ENCODE measurements at places on chromosomes 6 and 20.

DNA sequence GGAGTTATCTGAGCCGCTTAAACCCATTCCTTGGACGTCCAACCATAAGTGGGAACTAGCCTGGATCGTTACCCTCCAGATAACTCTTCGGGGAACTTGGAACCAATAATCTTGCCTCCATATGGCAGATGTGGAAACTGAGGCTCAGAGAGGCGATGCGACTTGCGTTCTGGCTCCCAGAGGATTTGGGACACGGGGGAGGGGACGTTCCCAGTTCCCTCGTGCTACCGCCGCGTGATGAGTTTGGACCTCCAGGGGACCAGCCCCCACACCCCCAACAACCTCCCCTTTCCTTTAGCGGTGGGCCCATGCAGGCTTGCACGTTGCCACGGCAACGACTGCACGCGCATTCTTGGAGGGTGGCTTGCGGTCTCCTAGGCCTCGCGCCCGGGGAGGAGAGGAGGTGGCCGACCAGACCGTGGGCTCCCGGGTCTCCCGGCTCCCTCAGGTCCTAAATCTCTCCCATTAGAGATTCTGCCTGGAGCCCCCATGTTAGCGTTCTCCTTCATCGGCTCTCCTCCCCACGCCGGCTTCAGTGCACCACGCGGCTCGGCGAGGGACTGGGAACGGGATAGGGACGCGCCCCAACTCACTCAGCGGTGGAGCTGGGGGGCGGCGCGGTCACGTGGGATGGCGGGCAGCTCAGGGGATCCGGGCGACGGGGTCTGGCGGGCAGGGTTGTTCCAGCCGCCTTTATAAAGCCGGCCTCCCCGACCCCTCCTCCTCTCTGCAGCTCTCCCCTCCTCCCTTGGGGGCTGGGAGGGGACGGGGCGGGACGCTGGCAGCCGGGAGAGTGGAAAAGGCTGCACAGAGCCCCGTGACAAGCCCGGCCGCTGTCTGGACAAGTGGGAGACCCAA, at the start of gene PLTP:
Gene PLTP (minus strand): TSS at position 670 of the 858 bp plus-strand sequence. CDS start 703 bp downstream, outside the sequence.
- DNase-seq, result peak; percentile 45

DNA sequence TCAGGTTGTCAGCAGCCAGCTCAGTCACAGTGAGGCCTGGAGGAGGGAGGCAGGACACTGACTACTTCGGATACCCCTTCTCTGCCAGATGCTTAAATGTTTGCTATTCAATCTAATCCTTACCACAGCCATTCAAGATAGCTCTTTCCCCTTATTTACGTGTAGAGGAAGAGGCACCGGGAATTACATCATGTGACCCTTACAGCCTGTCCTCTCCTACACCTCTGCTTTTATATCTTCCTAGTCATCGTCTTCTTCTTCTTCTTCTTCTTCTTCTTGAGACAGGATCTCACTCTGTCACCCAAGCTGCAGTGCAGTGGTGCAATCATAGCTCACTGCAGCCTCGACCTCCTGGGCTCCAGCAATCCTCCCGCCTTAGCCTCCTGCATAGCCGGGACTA, 148.1 kb upstream of the NEDD9 start:
- DNase-seq, result no peak

DNA sequence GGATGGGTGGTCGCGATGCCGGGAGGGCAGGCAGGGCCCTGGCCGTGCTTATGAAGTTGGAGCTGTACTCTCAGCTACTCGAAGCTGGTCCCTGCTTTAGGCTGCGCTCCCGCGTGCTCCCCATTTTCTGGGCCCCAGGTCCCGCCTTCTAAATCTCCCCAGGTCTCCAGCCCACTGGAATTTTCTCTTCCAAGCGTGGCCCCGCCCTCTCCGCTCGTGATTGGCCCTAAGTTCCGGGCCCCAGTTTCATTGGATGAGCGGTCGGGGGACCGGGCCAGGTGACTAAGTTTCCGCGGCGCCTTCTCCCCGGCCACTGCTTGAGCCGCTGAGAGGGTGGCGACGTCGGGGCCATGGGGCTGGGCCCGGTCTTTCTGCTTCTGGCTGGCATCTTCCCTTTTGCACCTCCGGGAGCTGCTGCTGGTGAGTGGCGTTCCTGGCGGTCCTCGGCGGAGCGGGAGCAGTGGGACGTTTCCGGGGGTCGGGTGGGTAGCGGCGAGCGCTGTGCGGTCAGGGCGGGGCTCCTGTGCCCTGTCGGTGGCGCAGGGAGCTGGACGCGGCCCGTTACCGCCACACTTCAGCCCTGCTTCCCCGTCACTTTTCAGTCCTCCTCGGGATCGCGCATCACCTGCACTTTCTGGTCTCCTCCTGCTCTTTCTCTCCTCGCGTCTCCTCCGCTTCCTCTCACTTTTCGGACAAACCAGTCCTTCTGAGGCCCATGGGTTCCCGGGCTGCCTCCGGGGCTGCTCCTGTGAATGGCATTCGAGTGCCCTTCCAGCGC, at the start of gene MICA:
Gene MICA (plus strand): TSS at position 313 of the 778 bp plus-strand sequence. CDS start 38 bp downstream, at position 351.
- peak; percentile 75 for DNase-seq

- DNase-seq, result no peak
These were observed 21.6 kb downstream of the DUSP22 start for GRCh38 chr6:313917-314316.

DNA sequence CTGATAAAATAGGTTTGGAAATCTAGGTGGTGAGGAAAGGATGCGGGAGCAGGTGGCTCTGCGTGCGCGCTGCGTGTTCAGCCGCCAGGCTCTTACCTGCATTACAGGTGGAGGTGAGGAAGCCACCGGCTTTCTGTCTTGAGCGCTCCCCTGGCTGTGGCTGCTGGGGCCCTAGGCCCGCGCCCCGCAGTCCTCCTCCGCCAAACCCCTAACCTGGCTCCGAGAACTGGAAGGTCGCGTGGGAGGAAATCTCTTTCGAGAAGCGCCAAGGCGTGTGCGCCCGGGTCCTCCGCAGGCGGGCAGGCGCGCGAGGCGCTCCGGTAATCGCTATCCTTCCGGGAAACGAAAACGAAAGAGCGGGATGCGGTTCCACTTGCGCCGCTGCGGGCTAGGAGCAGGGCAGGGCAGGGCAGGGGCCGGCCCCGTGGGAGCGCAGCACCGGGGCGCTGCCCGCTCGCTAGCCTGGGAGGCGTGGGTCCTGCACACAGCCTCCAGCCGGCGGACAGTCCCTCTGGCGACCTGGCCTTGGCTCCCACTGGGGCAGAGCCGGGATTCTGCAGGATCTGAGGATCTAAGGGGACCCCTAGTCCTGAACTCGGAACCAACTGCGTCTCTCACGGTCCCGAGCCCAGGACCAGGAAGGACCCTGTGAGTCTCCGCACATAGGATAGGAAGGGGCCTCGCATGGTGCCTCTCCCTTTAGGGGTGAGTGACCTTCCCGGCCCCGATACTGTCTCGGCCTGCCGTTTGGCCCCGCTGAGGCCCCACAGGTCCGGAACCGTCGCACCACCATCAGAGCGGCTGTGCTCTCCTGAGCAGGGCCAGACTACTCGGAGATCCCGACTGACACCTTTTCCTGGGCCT, at the start of gene ETV7:
Gene ETV7 (minus strand): TSS at position 230 of the 864 bp plus-strand sequence. CDS start 128 bp downstream, at position 102.
- peak; percentile 56 for DNase-seq

GRCh38 chr20:16714751-16715150, 15.1 kb upstream of the SNRPB2 start:
- DNase-seq, result no peak

DNA sequence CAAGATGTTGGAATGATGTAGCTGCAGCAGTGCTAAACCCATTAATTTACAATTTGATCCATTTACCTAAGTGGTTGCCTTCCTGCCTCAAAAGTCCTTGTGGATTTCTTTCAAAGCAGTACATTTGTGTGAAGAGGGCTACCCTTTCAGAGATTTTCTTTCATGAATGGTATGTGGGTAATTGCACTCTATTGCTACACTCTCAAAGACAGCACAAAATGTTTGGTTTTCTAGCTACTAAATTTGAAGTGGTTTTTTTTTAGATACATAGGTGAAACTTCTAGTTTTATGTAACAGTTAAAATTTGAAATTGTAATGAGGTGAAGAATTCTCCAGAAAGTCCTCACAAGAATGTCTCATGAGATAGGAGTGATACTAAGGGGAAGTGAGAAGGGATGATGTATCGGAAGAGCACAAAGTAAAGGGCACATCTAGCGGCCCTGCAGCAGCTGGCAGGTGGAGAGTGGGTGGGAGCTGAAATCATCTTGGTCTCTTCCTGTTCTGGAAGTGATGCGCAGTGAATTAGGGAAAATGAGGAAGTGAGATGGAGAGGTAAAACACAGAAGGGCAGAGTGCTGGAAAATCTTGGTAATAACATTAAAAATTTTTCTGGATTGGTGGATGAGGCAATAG, 236.8 kb upstream of the MAN1A1 start:
- DNase-seq, result no peak

DNA sequence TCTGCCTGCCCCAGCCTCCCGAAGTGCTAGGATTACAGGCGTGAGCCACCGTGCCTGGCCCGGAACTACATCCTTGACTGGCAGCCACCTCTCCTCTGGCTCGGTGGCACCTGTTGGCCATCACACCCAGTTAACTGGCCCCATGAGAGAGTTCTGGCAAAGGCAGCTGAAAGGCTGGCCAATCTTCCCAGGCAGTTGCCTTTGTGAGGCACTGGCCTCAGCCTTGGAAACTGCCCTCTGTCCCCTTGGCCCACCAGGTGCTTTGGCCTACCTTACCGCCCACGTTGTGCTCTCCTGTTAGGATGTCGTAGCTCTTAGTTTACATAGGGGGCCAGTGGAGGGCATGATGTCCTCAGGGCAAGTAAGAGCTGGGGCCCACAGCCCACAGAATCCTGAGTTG, 9.6 kb upstream of the MANBAL start:
- no peak for DNase-seq

GRCh38 chr6:17423026-17423425, 29.6 kb downstream of the CAP2 start:
- DNase-seq, result no peak

- no peak for DNase-seq
These were observed 201.5 kb upstream of the KCNQ5 start for GRCh38 chr6:72420409-72420808.

- no peak for DNase-seq
These were observed 11.0 kb upstream of the TNFRSF6B start for GRCh38 chr20:63685269-63686026.

GRCh38 chr6:41122918-41123317, 31.2 kb downstream of the TREML1 start:
- DNase-seq, result no peak

GRCh38 chr20:44526129-44526528, 4.3 kb upstream of the SERINC3 start:
- no peak for DNase-seq

DNA sequence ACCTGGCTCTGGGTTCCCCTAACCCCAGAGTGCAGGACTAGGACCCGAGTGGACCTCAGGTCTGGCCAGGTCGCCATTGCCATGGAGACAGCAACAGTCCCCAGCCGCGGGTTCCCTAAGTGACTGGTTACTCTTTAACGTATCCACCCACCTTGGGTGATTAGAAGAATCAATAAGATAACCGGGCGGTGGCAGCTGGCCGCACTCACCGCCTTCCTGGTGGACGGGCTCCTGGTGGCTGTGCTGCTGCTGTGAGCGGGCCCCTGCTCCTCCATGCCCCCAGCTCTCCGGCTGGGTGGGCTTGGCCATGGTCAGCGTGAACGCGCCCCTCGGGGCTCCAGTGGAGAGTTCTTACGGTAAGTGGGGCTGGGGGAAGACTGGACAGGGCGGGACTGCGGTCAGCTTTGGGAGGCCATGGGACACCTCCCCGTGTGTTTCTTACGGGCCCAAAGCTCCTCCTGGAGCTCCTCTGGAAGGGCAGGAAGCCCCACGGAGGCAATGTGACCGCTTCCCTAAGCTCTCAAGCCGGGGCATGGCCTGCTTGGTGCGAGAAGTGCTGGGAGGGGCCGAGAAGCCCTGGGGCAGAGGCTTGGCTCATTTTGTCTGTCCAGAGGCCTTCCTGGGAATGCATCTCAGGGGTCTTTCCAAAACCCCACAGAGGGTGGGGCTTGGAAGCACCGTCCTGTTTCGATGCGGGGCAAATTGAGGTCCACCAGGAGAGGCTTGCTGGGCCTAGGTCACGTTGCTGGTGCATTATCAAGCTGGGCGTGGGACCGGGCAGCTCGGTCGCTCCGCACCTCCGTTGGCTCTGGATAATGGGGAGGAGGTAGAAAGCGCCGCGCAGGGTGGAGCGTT, at the start of gene HNF4A:
Gene HNF4A (plus strand): TSS at position 202 of the 855 bp plus-strand sequence. CDS start 106 bp downstream, at position 308.
- DNase-seq, result no peak

- DNase-seq, result no peak
These were observed 38.5 kb upstream of the NELFCD start for GRCh38 chr20:58942549-58942948.

GRCh38 chr6:26216359-26216885, 129.2 kb downstream of the HFE start:
- peak; percentile 98 for DNase-seq

DNA sequence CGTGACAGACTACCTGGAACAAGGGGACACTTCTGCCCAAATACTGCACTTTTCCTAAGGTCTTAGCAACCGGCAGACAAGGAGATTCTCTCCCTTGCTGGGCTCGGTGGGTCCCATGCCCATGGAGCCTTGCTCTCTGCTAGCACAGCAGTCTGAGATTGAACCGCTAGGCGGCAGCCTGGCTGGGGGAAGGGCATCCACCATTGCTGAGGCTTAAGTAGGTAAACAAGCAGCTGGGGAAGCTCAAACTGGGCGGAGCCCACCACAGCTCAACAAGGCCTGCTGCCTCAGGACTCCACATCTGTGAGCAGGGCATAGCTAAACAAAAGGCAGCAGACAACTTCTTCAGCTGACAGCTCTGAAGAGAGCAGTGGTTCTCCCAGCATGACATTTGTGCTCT, 87.8 kb upstream of the ASCC3 start:
- DNase-seq, result no peak

- DNase-seq, result no peak
These were observed 32.0 kb upstream of the TBC1D22B start for GRCh38 chr6:37225350-37226169.

GRCh38 chr6:14316651-14317386, 199.2 kb downstream of the CD83 start:
- DNase-seq, result peak; percentile 3

DNA sequence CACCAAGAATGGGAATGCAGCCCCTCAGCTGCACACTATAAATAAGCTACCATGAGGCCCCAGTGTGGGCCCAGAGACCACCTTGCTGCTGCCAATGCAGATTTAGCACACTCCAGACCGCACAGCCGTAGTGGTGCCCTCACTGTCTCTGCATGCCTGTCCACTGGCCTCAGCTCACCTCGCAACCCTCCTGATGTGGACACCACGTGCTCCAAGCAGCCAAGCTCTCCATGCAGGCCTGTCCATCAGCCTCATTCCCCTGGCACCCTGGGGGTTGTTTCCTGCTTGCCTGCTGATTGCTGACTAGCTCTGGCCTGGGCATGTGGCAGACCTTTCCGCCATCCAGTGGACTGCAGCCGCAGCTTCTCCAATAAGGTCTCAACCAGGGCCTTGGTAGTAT, 36.2 kb downstream of the ZBTB9 start:
- no peak for DNase-seq
